ENCODE measurements at places on chromosomes 16 and 17. TPM values are rescaled to one million over a fixed set of nuclear protein-coding genes. Genes with fewer than 3 reads are reported as not detected.

PLXDC1 gene
- total RNA-seq = 21.3 TPM

KRTAP2-1 gene
- total RNA-seq = not detected

ADAM11 gene
- 8.0 TPM for total RNA-seq

TP53TG3 gene
- not detected for total RNA-seq

KCNG4 gene
- not detected for total RNA-seq

MYH1 gene
- total RNA-seq = not detected

DNA sequence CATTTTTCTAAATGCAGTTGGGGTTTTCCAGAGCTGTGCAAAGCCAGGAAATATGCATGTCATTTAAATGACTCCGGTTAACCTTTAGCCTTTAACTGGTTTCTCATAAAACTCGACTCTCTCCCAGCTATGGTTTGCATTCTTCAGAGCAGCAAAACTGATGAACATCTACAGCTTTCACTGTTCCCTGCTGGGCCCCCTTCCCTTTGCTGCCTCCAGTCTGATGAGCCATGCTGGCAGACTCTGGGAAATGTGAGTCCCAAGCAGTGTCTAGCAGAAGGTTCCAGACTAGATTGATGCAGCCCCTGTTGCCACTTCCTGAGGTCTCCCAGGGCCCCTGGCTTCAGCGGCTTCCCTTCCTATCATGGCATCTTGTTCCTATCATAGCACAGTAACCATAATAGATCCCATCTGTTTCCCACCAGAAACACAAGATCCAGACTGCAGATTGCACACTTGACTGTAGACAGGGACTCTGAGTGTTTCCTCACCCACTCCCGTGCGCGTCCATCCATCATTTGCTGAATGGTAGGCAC, 135.4 kb downstream of the CLEC16A start:
- peaks cover 7% of the 10 kb centered on the region for H3K36me3 ChIP-seq
- no peak for DNase-seq
- peaks cover 23% of the 10 kb centered on the region for H3K4me1 ChIP-seq
- no peak overlapping the region for H3K4me3 ChIP-seq
- no peak overlapping the region for H3K27ac ChIP-seq

DNA sequence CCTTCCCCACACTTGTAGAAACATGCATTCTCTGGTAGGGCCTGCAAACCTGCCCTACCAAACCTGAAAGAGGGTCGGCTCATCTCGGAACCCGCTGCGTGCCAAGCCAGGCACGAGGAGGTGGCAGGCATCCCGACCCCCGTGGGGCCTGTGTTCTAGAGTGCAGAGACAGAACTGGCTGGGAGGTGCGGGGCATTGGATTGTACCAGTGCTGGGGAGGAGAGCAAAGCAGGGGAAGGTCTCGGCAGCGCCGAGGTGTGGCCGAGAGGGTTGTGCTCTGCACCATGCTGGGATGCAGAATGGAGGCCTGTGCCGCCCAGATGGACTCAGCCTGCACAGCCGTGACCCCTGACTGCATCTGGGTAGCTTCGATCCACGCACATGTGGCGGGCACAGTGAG, 17.8 kb upstream of the MC1R start:
- no peak for DNase-seq
- H3K27ac ChIP-seq = no peak overlapping the region
- no peaks in the 10 kb centered on the region for H3K27me3 ChIP-seq
- no peak overlapping the region for H3K4me3 ChIP-seq
- H3K36me3 ChIP-seq = peaks cover 55% of the 10 kb centered on the region
- no peaks in the 10 kb centered on the region for H3K4me1 ChIP-seq

GRCh38 chr16:85112364-85112763, at the start of gene CIBAR2:
Gene CIBAR2 (minus strand): TSS chr16:85112472. CDS start chr16:85112352, 120 bp downstream.
- H3K27ac ChIP-seq = no peak within 1 kb of the TSS
- no peaks in the 10 kb centered on the region for H3K36me3 ChIP-seq
- H3K27me3 ChIP-seq = no peaks in the 10 kb centered on the region
- DNase-seq = no peak
- H3K4me1 ChIP-seq = no peaks in the 10 kb centered on the region

DNA sequence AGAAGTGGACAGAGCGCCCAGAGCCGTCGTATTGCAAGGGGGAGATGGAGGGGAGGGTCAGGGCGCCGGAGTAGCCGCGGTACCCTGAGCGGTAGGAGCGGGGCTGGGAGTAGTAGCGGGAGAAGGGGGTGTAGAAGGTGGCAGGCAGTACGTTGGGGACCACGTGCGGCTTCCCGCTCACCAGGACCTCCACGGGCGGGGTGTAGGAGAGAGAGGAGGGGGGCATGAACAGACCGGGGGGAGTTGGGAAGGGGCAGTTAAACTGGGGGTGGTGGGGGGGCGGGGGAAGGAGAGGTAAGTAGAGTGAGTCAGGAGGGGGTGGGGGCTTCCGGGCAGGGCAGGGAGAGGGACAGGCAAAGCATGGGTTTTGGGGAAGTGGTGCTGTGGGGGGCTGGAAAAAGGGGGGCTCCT, 16.8 kb downstream of the ST6GALNAC2 start:
- no peak for DNase-seq
- H3K36me3 ChIP-seq = no peaks in the 10 kb centered on the region
- H3K27ac ChIP-seq = no peak overlapping the region

- no peak overlapping the region for H3K27ac ChIP-seq
- no peak overlapping the region for H3K4me3 ChIP-seq
- H3K27me3 ChIP-seq = no peaks in the 10 kb centered on the region
- H3K36me3 ChIP-seq = no peaks in the 10 kb centered on the region
Observed at GRCh38 chr16:78629173-78629572, 529.7 kb downstream of the WWOX start.

- DNase-seq = peak; percentile 52
- H3K27me3 ChIP-seq = no peaks in the 10 kb centered on the region
- H3K4me1 ChIP-seq = peaks cover 5% of the 10 kb centered on the region
- H3K36me3 ChIP-seq = no peaks in the 10 kb centered on the region
- H3K4me3 ChIP-seq = peak overlapping the region; percentile 99
- H3K27ac ChIP-seq = peak overlapping the region; percentile 96
Observed at GRCh38 chr17:40122136-40122998, 596 bp downstream of the MSL1 start.

DNA sequence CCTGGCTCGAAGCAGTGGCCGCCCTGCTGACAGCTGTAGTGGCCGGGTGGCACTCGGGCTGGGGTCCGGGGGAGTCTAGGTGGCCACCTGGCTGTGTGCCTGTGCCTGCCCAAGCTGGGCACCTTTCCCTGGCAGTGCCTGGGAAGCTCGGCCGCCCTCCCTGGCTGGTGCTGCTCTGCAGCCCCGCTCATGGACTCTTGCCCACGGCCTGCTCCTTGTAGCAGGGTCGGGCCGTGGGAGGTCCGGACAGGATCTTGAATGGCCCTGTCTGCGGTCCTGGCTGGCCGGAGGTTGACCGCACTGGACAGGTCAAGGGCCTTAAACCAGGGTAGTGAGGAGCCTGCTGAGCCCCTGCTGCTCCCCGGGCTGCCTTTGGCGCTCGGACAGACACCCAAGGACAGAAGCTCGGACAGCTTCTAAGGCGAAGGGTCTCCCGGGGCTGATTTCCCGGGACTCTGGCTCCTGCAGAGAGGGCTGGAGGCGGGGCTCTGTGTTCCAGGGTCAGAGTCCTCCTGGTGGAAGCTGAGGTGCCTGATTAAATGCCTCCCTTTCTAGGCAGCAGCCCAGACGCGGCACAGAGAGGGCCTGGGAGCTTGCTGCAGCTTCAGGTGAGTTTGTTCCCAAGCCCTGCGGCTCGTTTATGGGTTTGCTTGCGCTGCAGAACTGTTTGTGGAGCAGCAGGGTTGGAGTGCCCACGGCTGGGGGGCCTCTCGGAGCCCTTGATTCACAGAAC, 6.0 kb downstream of the CAPN15 start:
- H3K36me3 ChIP-seq = peaks cover 26% of the 10 kb centered on the region
- no peak overlapping the region for H3K4me3 ChIP-seq
- DNase-seq = no peak
- H3K27me3 ChIP-seq = no peaks in the 10 kb centered on the region
- no peak overlapping the region for H3K27ac ChIP-seq
- peaks cover 61% of the 10 kb centered on the region for H3K4me1 ChIP-seq

DNA sequence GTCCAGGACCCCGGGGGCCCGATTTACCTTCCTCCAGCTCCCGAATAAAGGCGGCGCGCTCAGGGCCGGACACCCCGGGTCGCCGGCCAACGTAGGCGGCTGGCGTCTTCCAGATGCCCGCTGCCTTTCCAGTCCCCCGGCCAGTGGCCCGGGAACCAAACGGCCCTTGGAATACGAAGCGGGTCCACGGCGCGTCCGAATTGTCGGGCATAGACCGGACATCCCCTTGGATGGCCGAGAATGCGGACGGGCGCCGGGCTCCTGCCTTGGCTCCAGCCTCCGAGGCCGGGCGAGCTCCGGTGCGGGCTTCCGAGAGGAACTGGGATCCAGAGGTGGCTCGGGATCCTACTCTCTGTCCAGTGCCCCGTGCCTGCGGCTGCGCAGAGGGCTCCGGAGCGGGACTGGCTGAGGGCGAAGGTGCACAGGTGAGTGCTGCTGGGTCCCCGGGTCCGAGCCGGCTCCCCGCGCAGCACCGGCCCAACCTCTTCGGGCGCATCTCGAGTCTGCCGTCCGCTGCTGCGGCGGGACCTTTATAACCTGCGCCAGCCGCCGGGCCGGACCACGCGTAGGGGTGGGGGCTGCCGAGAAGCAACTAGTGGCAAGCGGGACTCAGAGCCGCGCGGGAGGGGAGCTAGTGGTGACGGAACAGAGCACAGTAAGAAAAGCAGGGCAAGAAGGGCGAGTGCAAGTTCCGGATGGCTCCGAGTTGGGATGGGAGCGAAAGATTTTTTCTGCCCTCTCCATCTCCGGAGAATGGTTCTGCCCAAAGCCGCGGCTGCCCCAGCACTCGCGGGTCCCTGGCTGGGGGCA, at the start of gene HAP1:
Gene HAP1 (minus strand): TSS at position 505 of the 810 bp plus-strand sequence. CDS start 9 bp downstream, at position 496.
- no peak within 1 kb of the TSS for H3K27ac ChIP-seq
- no peaks in the 10 kb centered on the region for H3K36me3 ChIP-seq
- H3K27me3 ChIP-seq = peaks cover 68% of the 10 kb centered on the region
- H3K4me3 ChIP-seq = peak within 1 kb of the TSS; percentile 51

- peak overlapping the region; percentile 85 for H3K27ac ChIP-seq
- H3K4me3 ChIP-seq = peak overlapping the region; percentile 95
- no peaks in the 10 kb centered on the region for H3K27me3 ChIP-seq
Observed at GRCh38 chr16:58128711-58129096, 477 bp downstream of the CFAP20 start.

- no peaks in the 10 kb centered on the region for H3K27me3 ChIP-seq
- H3K4me3 ChIP-seq = no peak overlapping the region
- H3K36me3 ChIP-seq = no peaks in the 10 kb centered on the region
- H3K27ac ChIP-seq = no peak overlapping the region
- DNase-seq = no peak
Observed at GRCh38 chr16:53235851-53236250, 181.1 kb downstream of the CHD9 start.

DNA sequence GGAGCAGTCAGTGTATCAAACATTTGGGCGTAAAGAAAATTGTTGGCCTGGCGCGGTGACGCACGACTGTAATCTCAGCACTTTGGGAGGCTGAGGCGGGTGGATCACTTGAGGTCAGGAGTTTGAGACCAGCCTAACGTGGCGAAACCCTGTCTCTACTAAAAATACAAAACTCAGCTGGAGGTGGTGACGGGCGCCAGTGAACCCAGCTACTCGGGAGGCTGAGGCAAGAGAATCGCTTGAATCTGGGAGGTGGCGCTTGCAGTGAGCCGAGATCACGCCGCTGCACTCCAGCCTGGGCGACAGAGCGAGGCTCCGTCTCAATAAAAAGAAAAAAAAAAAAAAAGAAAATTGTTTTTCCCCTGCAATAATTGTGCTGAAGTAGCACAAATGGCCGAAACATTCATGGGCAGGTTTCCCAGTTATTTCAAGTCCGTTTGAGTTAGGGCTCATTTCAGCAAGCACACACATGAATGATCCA, 1.4 kb downstream of the GCSH start:
- peak overlapping the region; percentile 93 for H3K4me3 ChIP-seq
- no peaks in the 10 kb centered on the region for H3K27me3 ChIP-seq
- DNase-seq = no peak
- no peak overlapping the region for H3K27ac ChIP-seq
- H3K4me1 ChIP-seq = no peaks in the 10 kb centered on the region
- no peaks in the 10 kb centered on the region for H3K36me3 ChIP-seq

DNA sequence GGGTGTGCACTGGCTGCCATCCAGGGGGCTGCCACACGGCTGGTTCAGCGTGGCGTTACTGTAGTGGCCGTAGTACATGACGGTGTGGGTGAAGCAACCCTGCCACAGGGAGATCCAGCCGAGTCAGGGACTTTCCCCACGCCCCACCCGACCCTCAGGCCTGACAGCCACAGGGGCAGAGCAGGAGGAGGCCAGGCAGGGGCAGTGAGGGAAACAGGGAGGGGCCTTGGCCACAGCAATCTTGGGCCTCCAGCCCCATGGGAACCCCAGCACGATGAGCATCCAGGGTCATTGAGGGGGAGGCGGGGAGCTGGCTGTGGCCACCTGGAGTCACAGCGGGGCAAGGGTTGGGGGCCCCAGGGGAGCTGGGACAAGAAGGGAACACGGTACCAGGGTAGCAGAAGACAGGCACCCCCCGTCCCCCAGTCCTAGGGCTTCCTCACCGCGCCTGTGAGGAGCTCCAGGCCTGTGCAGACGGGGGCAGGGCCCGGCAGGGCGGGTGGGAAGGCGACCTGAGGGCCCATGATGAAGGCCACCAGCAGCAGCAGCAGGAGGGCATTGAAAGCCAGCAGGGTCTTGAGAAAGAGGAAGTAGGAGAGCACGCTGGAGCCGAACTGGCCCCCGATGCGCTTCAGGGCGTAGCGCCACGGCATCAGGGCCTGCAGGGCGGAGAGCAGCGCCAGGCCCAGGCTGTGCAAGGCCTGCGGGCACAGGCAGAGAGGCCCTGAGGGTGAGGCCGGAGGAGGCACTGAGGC, 4.3 kb downstream of the TMC6 start:
- no peaks in the 10 kb centered on the region for H3K36me3 ChIP-seq
- H3K27ac ChIP-seq = peak overlapping the region; percentile 97

GRCh38 chr17:63598281-63598680, 2.4 kb upstream of the TACO1 start:
- no peaks in the 10 kb centered on the region for H3K27me3 ChIP-seq
- peaks cover 29% of the 10 kb centered on the region for H3K4me1 ChIP-seq

GRCh38 chr17:5097101-5097834, 14.4 kb downstream of the ZNF232 start:
- H3K4me1 ChIP-seq = peaks cover 8% of the 10 kb centered on the region
- peaks cover 23% of the 10 kb centered on the region for H3K36me3 ChIP-seq
- peak overlapping the region; percentile 48 for H3K4me3 ChIP-seq
- peaks cover 5% of the 10 kb centered on the region for H3K27me3 ChIP-seq

Data from heart right ventricle (tissue), 16 donors.